ENCODE measurements at places on chromosomes 7 and 10.

DNA sequence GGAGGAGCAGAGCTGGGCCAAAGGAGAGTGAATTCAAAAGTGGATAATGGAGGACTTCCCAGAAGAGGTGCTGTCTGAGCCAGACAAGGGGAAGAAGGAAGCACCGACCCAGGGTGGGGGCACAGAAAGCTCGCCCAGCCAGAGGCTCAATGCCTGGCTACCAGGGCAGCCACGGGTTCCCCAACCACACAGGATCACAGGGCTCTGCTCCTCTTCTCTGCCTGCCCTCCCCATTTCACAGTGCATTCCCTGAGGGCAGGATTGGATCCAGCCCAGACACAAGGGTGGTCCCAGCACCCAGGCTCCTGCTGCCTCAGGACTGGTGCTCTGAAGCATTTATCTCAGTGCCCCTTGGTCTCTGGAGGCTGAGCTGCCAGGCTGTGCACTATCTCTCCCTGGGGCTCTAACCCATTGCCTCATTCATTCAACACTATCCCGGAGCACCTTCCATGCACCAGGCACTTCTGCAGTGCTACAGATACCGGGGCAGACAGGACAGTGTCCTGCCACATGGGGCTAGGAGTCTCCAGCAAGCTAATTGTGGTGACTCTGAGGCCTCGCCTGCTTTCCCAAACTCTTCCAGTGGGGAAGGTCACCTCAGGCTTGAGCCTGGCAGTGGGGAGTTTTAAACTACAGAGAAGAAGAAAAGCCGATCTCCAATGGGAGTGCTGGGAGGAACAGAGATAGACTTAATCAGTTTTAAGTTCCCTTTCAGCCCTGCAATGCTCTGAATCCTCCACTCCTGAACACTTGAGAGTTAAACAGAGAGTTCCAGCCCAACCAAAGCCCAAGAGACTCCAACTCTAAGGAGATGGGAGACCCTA, 201.8 kb upstream of the ZMIZ1 start:
- DNase-seq, result no peak

DNA sequence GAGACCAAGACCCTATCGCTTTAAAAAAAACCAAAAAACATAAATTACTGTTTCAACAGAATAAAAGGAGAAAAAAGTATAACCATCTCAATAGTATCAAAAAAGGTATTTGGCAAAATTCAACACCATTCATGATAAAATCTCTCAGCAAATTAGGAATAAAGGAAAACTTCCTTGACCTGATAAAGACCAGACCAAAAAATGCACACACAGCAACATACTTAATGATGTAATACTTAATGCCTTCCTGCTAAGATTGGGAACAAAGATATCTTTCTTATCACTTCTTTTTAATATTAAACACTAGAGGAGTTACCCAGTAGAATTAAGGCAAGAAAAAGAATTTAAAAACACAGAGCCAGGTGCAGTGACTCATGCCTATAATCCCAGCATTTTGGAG, 79.3 kb downstream of the CNOT4 start:
- DNase-seq, result no peak

DNA sequence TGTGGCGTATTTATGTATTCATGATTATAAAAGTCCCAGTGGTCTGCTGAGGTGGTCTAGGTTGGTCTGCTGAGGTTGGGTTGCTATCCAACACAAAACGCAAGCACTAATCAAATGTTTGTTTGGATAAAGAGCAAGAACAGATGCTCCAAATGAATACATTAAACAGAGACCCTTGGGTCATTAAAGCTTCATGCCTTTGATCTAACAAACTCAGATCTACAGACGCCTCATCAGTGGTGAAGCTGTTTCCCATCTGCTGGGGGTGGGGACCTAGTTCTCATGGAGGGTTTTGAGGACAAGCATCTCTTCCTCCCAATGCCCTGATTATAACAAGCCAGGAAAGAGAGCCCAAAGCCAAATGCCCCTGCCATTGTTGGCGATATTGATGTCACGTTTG, 786.7 kb downstream of the NRG3 start:
- DNase-seq, result no peak

GRCh38 chr7:125118444-125118843, 188.8 kb upstream of the POT1 start:
- DNase-seq, result no peak

DNA sequence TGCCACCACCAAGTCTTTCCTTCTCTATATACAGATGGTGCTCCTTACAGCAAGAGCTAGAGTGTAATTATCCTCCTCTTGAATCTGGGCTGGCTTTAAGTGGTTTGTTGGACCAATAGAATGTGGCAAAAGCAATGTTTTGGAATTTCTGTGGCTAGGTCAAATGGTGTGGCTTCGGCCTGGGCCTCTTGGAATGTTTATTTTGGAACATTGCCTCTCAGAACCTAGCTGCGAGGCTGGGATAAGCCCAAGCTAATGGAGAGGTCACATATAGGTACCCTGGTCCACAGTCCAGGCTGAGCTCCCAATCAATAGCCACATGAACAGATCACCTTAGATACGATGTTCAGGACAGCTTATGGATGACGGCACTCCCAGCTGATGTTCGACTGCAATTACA, 556.7 kb downstream of the TYW1 start:
- no peak for DNase-seq

DNA sequence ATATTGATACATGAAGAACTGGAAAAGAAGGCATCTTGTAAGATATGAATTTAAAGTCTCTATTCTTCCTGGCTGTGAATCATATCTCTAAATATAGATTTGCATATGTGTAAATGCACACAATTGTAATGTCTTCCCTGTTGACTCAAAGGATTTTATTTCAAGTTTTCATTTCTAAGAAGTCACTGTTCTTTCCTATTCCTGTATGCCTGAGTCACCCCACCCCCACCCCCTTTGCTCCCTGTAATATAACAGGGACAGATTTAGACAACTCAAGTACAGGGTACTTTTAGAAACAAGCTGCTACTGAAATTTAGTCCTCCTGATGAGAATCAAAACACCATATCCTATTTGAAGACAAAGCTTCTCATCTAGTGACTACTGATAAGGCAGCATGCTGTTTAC, 43.0 kb upstream of the HECTD2 start:
- DNase-seq, result no peak

DNA sequence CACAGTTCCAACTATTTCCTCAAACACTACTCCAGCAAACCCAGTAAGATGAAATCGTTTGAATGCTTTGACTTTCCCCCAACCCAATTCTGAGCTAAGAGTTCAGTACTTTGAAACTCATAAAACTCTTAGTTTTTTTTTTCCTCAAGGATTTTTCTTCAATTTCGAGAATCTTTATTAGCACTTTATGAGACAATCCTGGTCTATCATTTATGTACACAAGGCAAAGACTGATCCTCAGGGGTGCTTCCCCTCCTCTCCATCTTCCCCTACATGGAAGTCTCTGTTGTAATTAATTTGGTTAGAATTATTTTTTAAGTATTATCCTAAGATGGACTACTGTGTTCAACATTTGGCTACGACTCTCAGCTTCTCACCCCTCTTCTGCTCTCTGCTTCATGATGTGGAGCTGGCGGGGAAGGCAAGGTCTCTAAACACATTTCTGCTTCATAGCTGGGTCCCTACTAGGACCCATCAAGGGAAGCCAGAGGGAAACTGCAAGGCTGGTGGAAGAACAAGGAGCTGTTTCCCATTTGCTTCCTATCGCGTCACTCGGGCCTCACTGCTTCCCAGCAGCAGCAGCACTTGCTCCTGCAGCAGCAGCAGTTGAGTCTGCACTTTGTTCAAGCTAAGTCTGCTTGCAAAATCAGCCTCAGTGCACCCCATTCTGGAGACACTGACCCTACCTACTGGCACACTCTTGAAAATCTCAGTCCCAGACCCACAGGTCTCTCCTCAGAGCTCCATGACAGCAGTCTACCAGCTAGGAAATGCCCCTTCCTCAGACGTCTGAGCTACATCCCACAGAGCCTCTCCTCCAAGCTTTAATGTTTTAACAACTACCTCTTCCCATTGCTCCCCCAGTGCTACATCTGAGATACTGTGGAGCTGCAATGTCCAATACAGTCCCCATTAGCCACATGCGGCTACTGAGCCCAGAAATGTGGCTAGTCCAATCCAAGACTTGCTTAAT, 90.0 kb downstream of the CHCHD3 start:
- no peak for DNase-seq

DNA sequence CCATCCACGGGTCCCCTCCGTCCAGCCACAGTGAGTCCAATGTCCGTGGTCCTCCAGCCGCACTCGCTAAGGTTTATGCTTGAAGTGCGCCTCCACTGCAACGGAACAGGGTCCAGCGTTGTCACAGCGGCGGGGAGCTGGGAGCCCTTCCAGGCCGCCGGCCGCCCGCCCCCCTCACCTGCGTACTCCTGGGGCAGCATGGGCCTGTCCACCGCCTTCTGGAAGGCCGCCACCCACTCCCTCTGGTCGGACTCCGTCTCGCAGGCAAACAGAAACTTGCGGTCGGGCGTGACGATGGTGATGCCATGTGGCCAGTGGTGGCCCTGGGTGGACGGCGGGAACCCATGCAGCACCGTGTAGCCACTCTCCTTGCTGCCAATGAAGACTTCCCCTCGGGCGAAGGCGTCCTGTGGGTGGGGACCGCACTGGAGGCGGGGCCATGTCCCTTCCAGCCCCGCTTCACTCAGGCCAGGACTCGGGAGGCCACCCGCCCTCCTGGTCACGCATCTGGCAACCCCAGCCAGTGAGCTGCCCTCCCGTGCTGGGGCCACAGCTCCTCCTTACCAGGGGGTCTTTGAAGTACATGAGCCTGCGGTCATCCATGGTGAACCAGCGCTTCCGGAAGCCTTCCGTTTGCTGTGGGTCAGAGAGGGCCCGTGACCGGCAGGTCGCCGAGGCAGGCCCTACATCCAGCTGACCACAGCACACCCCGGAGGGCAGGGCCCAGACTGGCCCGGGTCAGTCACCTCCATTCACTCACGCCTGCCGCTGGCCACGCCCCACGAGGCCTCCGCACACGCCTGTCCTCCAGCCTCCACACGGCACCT, 22.7 kb downstream of the GET4 start:
- no peak for DNase-seq

DNA sequence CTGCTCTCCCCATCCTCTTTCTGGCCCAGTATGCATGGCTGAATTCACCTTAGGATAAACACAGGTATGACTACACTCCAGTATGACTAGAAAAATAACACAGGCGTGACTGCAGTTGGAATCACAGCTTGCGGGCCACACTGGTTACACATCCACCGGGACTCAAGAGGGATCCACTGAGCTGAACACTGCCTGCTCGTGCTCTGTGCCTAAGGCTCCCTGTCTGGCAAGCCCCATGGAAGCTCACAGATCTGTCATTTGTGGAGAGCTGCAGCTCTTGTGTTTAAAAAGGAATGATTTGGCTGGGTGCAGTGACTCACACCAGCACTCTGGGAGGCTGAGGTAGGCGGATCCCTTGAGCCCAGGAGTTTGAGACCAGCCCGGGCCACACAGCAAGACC, 26.8 kb downstream of the VOPP1 start:
- no peak for DNase-seq

DNA sequence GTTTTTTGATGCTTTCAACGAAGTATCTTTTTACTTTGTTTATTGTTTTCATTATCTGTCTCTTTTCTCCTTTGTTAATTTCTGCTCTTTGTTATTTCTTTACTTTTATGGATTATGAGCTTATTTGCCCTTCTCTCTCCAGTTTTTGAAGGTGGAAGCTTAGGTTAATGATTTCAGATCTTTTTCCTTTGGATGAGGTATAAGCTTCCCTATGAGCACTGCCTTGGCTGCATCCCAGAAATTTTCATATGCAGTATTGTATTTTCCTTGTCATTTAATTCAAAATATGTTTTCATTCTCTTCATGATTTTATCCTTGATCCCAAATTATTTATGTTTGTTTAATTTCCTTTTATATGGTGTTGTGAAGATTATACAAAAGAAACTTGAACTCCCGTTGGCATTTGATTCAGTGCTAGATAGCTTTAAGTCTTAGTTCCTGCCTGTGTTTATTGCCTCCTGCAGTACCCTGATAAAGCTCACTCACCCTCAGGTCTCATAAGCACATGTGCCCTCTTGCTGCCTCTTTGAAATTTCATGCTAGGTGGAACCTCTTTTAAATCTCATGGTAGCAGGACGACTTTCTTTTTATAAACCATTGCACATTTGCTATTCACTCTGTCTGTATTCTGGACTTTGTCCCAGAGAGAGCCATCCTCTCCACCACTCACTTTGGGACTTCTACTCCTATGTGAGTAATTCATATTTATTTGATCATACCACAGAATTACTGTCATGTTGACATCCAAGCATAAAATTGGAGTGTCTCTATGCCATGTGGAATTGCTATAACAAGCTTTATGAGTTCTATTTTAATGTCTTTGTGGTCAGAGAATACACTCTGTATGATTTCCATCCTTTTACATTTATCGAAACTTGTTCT, 23.0 kb upstream of the CEP41 start:
- no peak for DNase-seq

- no peak for DNase-seq
Measured at GRCh38 chr10:74824184-74824899, 2.1 kb upstream of the KAT6B start.

DNA sequence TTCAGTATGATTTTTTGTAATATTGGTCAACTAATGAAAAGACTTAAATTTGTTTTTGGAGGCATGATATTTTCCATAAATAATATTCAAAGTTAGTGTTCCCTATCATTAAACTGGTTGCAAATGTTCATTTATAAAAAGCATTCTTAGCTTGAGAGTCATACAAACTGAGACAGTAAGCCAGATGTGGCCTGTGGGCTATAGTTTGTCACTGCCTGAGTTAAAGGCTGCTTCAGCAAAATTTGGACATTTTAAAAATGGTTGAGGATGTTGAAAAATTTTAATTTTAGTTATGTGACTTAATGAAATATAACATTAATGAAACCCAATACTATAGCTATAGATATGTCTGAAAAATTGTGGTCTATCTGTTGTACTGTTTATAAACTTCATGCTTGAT, 180.2 kb upstream of the CACNA2D1 start:
- no peak for DNase-seq

- DNase-seq, result no peak
Measured at GRCh38 chr10:100485366-100485765, 22.6 kb downstream of the WNT8B start.

- no peak for DNase-seq
Measured at GRCh38 chr7:158743219-158743618, 38.6 kb upstream of the NCAPG2 start.

GRCh38 chr7:141043616-141044015, 28.9 kb upstream of the MRPS33 start:
- no peak for DNase-seq

DNA sequence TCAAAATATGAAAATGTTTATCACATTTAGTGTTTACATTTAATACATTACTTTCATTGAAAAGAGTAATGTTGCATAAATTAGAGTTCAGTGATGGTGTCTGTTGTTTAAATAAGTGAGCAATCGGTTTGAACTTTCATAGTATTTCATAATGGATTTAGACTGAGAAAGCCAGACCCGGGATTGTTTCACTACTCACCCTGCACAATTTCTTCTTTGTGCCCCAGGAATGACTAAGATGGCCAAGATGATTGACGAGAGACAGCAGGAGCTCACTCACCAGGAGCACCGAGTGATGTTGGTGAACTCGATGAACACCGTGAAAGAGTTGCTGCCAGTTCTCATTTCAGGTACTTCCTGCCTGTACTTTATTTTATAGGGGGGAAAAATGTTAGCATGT, 74.6 kb downstream of the VCL start:
- DNase-seq, result no peak

All from SW 1271 (cell line).